ENCODE measurements at places on chromosomes 2 and 18. TPM values are rescaled to one million over a fixed set of nuclear protein-coding genes. Genes with fewer than 3 reads are reported as not detected.
A peak's percentile ranks its signal among the peaks of the same experiment; 100 is the strongest.

DNA sequence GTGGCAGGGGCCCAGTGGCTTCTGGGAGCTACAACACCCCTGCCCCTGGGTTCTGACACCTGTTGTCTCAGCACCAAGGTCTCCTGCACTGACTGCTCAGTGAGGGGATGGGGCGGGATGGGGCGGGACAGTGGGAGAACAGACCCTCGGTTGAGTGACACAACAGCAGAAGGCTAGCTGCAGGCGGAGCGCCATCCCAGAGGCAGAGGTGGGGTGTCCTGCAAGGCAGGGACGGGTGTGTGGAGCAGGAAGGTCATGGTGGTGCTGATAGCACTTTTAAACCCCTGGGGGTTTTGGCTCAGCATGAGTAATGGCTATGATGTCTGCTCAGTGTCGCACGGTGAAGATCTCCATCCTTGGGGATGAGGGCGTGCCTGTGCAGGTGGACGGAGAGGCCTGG lies 105.1 kb downstream of the DGKD start:
- no peak for DNase-seq

- DNase-seq = no peak
Observed at GRCh38 chr2:54639609-54640008, 83.9 kb upstream of the EML6 start.

DNA sequence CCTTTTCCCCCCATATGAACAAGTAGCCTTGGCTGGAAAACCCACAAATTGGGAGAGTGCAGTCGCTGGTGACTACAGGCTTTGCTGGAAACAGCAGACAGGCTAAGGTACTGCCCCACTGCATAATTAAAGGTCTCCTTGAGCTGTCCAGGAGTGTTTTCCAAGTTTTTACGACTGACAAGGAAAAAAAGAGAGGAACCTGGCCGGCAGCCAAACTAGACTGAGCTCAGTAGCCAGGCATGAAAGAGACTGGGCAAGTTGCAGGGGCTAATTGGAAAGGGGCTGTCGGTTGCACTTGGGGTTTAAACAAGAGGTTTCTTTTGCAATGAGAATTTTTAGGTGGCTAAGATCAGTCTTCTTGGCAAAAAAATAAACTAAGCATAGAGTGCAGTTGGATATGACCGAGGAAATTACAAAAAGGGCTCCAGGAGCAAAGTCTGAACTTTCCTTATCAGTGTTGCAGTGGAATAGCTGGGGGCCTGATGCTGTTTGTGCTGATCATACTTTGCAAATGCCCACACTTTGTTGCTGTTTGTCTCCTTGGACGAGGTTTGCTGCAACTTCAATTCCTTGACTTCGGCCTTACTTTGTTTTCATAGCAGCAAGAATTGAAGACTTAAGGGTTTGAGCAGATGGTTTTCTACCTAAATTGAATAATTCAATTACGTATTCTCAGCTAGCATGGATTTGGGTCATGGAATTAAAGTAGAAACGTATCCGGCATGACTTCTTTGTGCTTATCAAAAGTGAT lies 2.1 kb downstream of the GULP1 start:
- DNase-seq = peak; percentile 87

- no peak for DNase-seq
Observed at GRCh38 chr2:69208023-69208595, 178.9 kb downstream of the GFPT1 start.

DNA sequence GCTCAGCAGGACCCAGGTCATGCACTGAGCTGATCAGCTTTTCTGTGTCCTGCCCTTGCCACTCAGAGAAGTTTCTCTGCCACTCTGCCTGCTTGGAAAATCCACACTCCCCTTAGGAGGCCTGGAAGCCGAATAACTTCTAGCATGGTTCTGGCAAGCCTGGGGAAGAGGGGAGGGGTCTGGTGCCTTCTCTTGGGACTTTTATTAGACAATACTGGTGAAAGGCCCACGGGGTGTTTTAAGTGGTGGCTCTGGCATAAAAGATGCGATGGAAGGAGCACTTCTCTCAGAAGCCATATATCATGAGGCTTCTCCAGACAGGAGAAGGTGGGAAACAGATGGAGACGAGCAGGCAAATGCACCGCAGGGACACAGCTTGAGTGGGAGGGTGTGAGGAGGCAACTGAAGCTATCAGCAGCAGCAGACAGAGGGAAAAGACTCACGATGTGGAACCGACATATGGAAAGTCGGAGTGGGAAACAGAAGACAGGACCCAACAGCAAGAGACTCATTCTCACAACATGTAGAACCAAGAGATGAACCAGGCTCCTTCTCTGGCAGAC lies 141.8 kb upstream of the CTNNA2 start:
- DNase-seq = no peak

GRCh38 chr2:239954166-239955086 lies 70.7 kb downstream of the NDUFA10 start:
- no peak for DNase-seq

- DNase-seq = no peak
Observed at GRCh38 chr2:205169464-205169863, 512.8 kb upstream of the NRP2 start.

DNA sequence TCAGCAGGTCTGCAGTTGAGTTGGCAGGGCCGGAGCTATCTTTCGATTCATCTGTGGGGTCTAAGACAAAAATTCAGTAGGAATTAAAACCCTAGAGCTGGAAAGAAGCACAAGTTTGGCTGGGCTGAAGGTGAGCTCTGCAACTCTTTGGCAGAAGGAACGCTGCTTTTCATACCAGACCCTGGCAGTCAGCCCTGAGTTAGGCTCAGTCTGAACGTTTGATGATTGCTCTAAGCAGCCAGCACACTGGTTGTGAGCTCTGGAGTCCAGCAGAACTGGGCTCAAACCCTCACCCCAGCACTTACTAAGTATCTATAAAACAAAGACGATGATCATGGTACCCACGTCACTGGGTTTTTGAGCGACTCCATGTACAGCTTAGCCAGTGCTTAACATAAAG lies 192.5 kb downstream of the TNS1 start:
- DNase-seq = no peak

DNA sequence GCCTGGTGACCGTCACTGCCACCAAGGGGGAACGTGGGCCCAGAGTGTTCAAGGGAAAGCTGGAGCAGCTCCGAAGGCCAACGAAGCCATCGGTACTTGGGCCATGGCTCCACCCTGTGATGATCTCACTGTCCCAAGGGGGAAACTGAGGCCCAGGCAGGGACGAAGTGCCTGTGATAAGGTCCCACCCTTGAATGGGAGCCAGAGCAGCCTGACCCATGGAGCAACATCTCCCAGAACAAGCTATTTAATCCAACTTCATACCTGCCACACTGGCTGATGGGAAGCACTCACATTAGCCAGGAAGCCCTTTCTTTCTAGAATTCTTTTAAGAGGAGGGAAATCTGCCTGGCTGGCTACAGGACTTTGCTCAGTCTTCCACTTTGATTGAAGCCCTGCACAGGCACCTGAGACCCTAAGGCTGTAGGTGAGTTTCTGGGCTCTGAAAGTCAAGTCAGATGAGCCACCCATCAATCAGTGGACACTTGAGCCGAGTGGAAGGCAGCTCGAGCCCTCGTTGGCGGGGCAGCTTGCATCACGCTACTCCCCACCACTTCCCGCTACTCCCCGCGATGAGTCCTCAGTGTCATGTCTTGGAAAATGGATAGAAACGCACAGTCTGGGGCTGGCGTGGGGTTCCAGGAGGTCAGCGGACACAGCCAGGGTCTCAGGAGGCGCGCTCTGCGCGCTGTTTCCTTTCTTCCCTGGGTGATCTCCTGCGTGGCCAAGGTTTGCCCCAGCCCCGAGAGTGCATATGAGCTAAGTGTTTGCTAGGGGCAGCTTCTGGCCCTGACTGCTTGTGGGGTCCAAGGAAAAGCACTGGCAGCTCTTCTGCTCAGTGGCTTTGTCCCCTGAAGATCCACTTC lies 2.5 kb upstream of the HS6ST1 start:
- peak; percentile 63 for DNase-seq

GRCh38 chr2:221423210-221423804 lies 148.8 kb downstream of the EPHA4 start:
- no peak for DNase-seq

DNA sequence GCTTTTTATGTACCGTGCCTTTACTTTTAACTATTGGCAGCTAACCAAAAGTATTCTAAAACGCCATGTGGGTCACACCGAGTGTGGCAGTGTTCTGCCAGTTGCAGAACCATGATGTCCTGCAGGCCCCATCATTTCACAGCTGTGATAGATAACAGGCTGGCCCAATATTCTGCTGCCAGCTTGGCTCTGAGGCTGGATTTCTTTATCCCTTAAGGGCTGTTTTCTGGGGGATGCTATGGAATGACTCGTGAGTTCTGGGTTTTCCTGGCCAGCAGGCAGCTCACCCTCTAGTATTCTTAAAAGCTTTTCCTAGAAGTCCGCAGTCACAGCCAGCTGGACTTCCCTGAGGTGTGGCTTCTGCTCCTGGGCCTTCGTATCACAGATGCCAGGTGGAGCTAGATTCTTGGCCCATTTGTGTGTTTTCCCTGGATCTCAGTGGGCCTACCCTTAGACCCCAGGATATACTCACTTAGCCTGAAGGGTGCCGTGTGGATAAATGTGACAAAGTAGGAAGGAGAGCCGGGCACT lies 41.0 kb downstream of the FHOD3 start:
- no peak for DNase-seq

DNA sequence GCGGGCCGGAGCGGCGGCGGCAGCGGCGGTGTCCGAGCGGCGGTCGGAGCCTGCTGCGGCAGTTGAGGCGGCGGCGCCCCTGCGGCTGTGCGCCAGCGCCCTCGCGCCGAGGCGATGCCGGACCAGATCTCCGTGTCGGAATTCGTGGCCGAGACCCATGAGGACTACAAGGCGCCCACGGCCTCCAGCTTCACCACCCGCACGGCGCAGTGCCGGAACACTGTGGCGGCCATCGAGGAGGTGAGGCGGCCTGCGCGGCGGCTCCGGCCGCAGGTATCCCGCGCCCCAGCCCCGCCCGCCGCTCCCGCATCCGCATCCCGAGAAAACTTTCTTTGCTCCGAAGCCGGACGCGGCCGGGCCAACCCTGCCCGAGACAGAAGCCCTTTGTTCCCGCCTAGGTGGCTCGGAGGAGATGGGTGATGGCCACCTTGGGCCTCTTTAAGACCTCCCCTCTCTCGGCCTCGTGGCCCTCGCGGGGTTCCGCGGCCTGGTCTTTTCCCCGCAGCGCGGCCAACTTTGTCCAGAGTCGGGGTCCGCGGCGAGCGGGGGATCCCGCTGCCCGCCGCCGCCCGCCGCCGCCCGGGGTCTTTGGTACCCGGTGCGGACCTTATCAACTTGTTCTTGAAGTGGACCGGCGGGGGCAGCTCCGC lies 504 bp downstream of the ASAP2 start:
- DNase-seq = peak; percentile 73

DNA sequence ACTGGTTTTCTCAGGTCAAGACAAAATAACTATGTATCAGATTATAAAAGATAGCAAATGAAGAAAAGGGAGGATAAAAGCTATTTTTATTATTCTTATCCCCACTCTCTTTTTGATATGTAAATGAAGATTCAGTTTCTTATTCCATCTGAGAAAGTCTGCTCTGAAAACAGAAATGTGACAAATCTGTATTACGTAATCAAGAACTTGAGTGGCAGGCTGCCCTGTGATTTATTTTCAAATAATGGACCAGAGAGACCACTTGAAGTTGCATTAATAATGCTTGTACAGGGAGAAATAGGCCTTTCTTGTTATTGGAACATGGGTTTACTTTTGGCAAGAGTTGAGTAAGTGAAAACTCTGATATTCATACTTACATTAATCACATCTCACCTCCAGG lies 727.4 kb downstream of the DPP10 start:
- DNase-seq = no peak

DNA sequence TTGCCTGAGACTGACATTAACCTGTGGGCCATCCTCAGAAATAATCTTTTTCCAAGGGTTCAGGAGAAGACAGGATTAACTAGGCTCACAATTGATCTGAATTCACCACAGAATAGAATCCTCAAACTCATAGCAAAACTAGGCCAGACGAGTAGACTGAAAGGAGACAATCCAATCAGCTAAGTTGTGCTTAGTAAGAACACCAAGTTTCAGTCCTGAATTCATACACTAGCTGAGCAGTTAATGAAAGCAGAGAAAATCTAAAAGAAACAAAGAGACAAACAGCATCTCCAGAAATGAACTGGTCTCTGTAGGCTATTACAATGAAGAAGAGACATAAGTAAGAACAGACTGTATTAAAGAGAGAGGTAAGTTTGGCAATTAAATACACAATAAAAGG lies 89.5 kb downstream of the GORASP2 start:
- no peak for DNase-seq

GRCh38 chr2:81747481-81748070 lies 1443.0 kb upstream of the LRRTM1 start:
- DNase-seq = no peak

GRCh38 chr2:190563109-190563508 lies 28.6 kb upstream of the NEMP2 start:
- DNase-seq = no peak

GRCh38 chr2:235701206-235701981 lies 207.6 kb downstream of the AGAP1 start:
- peak; percentile 37 for DNase-seq

DNA sequence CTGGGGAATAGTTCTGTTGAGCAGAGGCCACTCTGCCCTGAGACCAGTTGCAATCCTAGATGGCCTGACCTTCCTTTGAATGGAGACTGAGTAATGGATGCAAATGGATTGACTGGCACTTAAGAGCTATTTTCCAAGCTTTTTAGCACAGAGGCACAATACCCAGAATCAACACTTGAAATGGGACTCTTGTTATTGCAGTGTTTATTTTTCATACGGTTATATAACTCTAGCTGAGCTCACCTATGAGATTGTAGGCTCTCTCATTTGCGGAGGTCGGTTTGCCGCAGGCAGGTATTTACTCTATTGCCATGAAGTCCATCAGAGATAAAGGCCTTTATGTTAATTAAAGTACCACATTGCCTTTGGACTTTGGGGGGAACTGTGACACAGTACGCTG lies 422.3 kb upstream of the CELF4 start:
- no peak for DNase-seq

DNA sequence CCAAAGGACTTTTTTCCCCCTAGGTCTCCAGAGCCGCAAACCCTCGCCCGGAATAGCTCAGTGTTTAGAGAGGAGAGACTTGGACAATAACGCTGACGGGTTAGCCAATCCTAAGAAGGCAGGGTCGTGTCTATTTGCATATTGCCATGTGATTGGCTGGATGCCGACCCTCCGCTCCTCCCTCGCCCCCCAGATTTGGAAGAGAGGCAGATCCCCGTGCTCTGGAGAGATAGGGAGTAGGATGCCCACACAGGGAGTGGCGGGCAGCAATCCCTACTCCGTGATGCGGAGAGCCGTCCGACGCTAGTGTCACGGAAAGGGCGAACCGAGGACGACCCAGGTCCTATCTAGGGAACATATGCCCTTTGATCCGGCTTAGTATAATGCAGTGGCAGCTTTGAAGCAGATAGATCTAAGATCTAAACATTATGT lies 1.4 kb downstream of the WNT6 start:
- DNase-seq = peak; percentile 83

- no peak for DNase-seq
Observed at GRCh38 chr2:72415241-72415661, 267.6 kb upstream of the CYP26B1 start.

The LYG2 gene
- total RNA-seq = not detected

The IL18R1 gene
- total RNA-seq = 4.9 TPM

The ELAC1 gene
- total RNA-seq = 6.3 TPM

The DCC gene
- not detected for total RNA-seq

The TDRD15 gene
- total RNA-seq = 0.13 TPM

The ATP6V1B1 gene
- 1.3 TPM for total RNA-seq

The COL4A4 gene
- total RNA-seq = 7.4 TPM

The CGREF1 gene
- total RNA-seq = 4.1 TPM

Measured in sciatic nerve (tissue), 2 donors.